ENCODE measurements at places on chromosomes 13 and 19.

GRCh38 chr19:45249261-45250033 is 1.6 kb upstream of the MARK4 start:
- no peak for DNase-seq

GRCh38 chr13:65789815-65790214 is 1440.3 kb downstream of the PCDH9 start:
- no peak for DNase-seq

GRCh38 chr19:28846094-28846812 is 366.7 kb downstream of the UQCRFS1 start:
- no peak for DNase-seq

DNA sequence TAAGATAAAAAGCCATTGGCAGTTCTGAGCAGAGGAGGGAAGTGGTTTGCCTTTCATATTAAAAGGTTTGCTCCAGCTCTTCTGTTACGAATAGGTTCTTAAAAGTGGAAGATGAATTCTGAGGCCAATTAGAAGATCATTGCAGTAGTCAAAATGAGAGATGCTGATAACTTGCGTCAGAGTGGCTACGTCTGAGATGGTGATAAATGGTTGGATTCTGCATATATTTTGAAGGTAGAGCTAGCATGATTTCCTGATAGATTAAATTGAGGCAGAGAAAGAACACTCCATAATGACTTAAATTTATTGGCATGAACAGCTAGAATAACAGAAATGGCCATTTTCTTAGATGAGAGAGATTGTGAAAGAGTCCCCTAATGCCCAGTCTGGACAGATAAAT is 652.6 kb downstream of the DACH1 start:
- DNase-seq, result no peak

- no peak for DNase-seq
Observed at GRCh38 chr19:17775245-17775927, 19.6 kb upstream of the B3GNT3 start.

DNA sequence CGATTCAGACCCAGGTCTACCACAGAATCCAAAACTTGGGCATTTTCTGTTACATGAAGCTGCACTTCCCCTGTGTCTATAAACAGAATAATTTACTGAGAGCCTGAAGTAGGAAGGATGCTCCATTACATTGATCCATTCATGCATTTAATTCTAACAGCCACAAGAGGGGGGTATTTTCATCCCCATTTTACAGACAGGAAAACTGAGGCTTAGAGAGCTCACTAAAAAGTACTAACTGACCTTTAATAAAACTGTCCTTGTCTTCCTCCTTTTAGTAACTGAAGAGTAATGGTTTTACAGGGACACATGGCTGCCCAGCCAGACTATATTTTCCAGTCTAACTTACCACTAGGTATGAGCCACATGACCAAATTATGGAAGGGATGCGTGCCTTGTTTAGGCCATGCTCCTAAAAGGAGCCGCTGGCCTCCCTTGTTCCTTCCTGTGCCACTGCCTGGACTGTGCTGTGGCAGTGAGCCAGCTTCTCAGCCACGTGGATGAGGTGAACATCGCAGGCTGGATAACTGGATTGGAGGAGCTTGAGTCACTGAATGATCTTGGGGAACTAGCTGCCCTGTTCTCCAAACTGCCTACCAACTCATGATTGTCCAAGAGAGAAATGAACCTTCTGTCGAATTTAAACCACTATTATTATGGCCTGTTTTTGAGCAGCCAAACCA is 108.3 kb downstream of the DOCK9 start:
- DNase-seq, result no peak

DNA sequence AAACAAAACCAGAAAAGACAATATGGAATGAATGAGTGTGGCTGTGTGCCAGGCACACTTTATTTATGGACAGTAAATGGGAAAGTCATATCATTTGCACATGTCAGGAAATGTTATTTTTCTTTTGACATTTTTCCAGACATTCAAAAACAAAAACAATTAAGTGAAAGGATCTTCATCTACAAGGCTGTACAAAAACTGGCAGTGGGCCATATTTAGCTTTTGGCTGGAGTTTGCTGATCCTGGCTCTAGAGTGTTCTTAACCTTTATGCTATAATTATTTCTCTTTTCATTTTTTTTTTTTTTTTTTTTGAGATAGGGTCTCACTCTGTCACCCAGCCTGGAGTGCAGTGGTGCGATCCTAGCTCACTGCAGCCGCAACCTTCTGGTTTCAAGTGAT is 6.5 kb upstream of the TNFSF9 start:
- DNase-seq, result no peak

DNA sequence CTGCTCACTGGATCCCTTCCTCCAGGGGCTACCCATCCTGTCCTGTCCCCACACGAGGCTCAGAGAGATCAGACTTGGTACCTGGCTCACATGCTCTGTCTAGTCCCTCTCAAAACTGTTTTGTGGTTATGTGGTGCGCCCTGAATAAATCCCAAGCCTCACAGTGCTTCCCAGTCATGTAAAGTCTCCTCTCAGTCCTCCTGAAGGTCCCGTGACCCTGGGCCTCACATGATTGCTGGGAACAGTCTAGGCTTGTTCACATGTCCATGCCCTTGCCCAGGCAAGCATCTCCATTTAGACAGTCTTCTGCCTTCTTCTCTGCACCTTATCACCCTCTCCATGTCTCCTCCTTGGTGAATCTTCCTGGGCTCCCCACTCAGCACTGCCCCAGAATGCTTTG is 36.0 kb upstream of the POU2F2 start:
- DNase-seq, result no peak

DNA sequence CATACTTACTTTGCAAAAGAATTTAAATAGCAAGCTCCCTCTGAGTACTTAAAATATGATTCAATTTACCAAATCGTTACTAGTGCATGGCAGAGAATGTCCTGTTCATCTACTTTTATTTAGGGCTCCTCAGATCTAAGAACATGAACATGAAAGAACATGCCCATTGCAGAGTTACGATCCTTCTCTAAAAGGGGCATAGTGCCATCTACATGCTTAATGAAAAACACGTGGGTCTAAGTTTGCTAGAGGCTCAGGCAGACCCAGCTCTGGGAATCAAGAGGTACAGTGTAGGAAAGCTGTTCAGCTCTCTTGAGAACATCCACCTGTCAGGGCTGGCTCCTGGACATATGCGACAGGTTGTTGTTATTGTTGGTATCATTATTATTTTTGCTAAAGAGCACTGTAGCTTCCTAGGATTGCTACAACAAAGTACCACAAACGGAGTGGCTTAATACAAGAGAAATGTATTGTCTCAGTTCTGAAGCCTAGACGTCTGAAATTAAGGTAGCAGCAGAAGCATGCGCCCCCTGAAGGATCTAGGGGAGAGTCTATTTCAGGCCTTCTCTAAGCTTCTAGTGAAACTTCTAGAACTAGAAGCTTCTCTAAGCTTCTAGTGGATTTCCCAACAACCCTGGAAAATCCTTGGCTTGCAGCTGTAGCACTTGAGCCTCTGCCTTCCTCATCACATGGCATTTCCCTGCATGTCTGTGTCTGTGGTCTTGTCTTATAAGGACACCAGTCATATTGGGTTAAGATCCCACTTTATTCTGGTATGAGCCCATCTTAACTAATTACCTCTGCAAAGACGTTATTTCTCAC is 133.9 kb downstream of the DCT start:
- DNase-seq, result no peak

- DNase-seq, result no peak
Observed at GRCh38 chr19:33647146-33647545, 25.4 kb downstream of the CHST8 start.

DNA sequence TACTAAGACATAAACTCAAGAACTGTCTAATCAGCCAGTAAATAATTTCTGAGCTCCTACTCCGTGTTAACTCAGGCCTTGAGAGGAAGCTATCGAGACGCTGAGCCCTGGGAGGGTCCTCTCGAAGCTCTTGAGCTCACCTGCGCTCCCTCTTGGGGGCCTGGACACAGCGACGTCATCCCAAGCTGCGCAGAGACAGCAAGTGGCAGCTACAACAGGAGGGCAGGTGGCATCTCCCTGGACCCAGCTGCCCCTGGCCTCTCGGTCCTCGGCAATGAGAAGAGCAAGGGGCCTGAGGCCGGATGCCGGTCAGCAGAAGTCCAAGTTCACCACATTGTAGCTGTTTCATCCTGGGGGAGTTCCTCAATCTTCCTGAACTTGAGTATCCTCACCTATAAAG is 30.5 kb upstream of the TUBGCP3 start:
- DNase-seq, result no peak

- DNase-seq, result no peak
Observed at GRCh38 chr13:50844084-50844875, 788 bp upstream of the DLEU7 start.

- DNase-seq, result no peak
Observed at GRCh38 chr13:111064661-111065060, 50.4 kb upstream of the ARHGEF7 start.
